ENCODE measurements at places on chromosomes 16 and 17.

- no peak for DNase-seq
Measured at GRCh38 chr16:79093554-79093967, 507.0 kb downstream of the MAF start.

DNA sequence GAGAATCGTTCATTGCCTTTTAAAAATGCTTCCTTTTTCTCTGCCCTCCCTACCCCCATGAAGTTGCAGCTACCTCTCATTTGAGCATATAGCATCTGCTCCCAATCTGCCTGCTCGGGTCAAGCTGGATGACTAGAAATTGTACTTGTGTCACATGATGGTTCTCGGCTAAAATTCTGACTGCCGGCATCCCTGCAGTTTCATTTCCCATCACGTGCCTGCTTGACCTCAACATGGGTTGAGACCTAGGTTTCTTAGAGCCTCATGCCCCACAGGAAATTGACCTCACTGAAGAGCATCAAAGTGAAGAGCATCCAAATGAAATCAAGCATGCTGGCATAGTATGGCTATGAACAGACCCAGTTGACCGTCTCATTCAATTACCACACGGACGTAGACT lies 581.6 kb upstream of the PSMD7 start:
- DNase-seq, result no peak

DNA sequence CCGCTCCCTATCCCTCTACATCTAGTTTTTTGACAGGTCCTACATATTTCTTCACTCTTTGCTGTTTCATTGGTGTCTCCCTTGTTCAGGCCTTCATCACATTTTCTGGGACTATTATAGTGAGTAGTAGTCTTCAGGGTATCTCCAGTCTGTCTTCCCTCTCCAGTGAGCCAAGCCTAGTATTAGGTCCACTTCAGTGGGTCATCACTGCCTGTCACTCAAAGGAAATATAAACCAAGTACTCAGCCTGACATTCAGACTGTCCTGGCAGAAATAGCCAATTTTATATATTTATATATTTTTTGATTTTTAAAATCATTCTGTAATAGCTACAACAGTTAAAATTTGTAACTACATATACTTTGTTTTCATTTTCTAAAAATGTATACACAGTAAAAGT lies 137.8 kb downstream of the CYB561 start:
- peak; percentile 1 for DNase-seq

GRCh38 chr17:69325518-69326376 lies 1.2 kb downstream of the ABCA5 start:
- no peak for DNase-seq

GRCh38 chr16:50688867-50689266 lies 4.5 kb upstream of the NOD2 start:
- DNase-seq, result no peak

GRCh38 chr16:13803974-13804373 lies 116.0 kb upstream of the ERCC4 start:
- DNase-seq, result no peak

DNA sequence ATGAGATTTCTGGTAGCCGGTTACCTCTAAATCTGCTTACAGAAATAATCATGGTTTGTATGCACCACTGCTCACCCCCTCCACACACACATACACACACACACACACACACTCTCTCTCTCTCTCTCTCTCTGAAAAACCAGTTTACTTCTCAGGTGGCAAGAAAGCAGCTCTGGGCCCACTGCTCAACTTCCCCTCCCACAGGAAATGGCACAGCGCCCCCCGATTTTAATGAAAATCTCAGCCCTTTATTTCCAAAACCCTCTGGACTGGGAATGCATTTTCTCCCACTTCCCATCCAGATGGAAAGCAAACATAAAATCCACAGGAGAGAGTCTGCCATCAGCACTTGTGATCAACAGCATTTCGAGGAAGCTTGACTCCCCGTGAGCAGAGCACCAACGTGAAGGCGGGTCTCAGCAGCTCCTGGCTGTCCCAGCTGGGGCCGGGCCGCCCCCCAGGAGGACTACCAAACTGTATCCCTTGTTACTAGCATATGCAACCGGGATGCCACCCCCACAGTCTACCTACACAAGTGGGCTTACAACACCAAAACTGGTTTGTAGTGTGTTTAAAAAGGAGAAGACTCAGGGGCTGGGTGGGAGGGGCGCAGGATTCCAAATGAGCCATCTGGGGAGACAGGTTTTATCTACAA lies 121.1 kb downstream of the SLC39A11 start:
- no peak for DNase-seq

DNA sequence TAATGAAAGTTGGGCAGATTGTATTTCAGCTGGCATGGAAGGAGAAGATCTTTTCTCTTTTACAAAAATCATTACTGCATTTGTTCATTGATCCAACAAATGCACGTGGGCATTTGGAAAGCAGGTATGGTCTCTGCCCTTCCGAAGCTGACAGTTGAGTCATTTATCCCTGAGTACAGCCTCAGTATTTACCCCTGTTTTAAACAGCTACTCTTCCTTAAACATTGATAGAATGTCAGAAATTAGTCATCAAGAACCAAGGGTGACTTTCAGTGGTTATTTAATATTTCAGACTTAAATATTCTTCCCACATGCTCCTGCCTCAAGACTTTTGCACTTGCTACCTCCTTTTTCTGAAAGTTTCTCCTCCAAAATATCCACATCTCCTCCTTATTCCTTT lies 226.7 kb upstream of the HSBP1 start:
- no peak for DNase-seq

DNA sequence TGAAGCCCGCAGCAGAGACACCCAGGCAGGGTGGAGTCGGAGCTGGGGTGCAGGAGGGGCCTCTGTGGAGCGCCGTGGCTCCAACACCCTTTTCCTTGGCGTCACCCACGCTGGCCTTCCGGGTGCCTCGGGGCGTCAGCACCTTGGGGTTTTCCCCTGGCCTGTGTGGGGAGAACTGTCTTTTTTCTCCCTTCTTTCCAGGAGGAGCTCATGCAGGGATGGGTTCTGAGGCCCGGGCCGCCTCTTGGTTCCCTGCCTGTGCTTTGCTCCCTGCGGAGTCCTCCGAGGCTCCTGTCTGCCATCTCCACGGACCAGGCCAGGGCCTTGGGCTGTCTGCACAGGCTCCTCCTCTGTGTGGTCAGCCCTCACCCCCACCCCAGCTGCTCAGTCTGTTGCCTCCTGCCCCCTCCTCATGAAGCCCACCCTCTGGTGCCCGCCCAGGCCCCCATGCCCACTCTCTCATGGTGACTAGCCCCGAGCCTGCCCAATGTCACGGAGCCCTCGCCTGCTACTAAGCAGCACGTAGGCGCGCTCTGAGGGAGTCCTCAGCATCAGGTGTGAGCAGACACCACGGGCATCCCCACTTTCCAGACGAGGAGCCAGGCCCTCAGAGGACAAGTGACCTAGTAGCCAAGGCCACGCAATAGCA lies 5.0 kb downstream of the KATNB1 start:
- DNase-seq, result no peak

DNA sequence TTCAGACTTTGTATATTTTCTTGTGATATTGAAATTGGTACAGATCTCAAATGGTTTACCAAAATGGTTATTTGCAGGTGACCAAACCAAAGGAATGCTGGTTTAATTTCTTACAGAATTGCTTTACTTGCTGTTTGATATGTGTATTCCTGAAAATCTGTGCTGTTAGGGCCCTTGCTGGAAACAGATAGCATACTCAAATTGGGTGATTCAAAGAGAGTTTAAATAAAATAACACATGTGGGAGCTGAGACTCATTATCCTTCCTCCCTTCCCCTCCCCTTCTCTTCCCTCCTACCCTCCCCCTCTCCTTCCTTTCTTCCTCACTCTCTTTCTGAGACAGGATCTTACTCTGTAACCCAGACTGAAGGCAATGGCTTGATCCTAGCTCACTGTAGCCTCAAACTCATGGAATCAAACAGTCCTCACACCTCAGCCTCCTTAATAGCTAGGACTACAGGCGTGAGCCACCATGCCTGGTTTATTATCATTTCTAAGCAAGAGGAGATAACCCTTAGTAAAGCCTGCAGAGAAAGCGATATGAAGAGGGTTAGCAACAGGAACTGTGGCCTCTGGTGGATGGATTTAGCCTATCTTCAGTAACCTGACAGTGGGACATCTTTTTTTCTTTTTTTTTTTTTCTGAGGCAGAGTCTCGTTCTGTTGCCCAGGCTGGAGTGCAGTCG lies 141.9 kb downstream of the BCAS3 start:
- DNase-seq, result no peak

- peak; percentile 36 for DNase-seq
Measured at GRCh38 chr17:40551879-40552768, 13.1 kb downstream of the CCR7 start.

- no peak for DNase-seq
Measured at GRCh38 chr16:4386451-4386805, 14.8 kb downstream of the VASN start.

DNA sequence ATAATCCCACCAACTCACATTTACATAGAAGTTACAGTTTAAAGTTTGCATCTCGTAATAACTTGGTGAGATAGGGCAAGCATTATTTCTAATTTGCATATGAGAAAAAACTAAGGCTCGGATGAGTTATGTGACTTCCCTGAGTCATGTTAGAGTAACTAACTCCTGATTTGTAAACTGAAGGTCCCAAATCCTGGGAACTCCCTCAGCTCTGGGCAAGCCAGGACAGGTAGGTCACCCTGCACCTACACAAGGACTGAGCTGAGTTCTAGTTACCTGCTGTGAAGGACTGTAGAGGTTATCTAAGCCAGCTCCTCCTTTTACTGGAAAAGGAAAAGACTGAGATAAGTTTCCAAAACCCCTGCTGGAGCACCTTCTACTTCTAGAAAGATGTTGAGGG lies 92.1 kb upstream of the HLF start:
- no peak for DNase-seq

- DNase-seq, result no peak
Measured at GRCh38 chr16:81588326-81589081, 143.9 kb downstream of the CMIP start.

DNA sequence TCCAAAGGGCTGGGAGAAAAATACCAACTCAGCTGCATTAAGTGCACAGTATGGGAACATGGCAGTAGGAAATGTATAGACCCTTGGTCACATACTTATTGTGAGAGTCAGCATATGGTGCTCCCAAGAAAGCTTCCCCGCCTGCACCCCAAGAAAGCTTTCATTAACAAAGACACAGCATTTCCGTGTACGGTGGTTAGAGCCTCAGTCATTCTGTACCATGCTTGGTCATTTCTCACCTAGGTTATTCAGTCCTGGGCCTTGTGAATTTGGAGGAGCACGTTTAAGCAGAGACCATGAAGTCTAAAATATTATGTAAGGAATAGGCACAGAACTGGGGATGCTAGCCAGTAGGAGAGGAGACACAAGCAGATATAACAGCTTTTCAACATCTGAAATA lies 56.1 kb downstream of the ESRP2 start:
- no peak for DNase-seq

DNA sequence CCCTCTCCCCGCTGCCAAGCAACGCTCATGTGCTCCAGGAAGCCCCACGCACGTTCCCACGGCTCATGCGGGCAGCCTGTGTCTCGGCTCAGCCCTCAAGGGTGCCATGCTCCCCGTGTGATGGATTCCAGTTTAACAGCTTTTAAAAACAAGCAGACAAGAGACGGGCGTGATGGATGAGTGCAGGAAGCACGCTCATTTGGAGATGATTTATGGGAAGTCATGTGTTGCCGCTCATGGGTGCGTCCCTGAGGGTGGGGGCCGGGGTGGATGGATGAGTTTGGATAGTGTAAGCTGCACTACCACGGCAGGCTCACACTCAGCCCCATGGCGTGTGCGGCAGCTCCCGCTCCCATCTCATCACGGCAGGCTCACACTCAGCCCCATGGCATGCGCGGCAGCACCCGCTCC lies 132.8 kb downstream of the RBFOX3 start:
- DNase-seq, result no peak

- peak; percentile 23 for DNase-seq
Measured at GRCh38 chr16:2429771-2430663, 770 bp downstream of the CCNF start.

- no peak for DNase-seq
Measured at GRCh38 chr17:75325348-75325747, 36.1 kb upstream of the SLC25A19 start.

- peak; percentile 27 for DNase-seq
Measured at GRCh38 chr17:72134608-72135394, 14.0 kb downstream of the SOX9 start.

- DNase-seq, result no peak
Measured at GRCh38 chr16:62240722-62241121, 204.5 kb upstream of the CDH8 start.

GRCh38 chr17:66190738-66191592 lies 968 bp downstream of the CEP112 start:
- DNase-seq, result no peak

DNA sequence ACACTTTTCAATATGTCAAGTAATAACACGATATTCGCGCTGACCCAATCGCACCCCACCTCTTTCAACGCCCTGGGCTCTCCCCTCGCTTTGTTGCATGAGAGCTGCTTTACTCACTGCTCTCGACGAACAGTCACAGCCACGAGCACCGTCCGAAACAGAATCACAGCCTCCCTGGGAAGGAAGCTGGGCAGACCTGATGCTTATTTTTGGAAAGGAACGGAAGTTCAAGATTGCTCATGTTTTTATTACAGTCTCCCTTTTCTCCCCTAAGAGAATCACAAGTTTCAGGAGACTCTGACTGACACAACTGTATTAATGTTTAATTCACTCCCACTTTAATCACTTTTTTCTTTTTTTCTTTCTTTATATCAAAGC lies 67.8 kb downstream of the ANKRD11 start:
- no peak for DNase-seq

GRCh38 chr16:58197314-58198012 lies 443 bp downstream of the CSNK2A2 start:
- DNase-seq, result no peak

DNA sequence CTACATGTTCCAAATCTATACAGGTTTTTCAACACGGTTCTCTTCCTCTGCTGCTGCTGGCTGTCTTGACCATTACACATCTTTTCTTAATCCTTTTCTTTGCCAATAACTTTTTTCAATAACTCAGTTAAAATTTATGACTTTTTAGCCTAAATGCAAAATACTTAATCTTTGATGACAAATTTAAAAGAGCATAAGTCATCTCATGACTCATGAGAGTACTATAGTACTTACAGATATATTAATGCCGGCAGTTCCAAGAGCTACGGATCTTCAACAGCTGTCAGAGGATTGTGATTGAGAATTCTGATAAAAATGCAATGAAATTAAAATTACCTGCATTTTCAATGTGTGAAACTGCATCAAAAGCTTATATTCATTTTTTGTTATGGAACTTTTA lies 105.5 kb downstream of the KPNA2 start:
- DNase-seq, result no peak

GRCh38 chr17:48639136-48639535 lies 13.0 kb upstream of the HOXB9 start:
- no peak for DNase-seq

GRCh38 chr17:28549236-28550132 lies 2.9 kb downstream of the UNC119 start:
- DNase-seq, result no peak
